ENCODE measurements at places on chromosomes 7 and 10.
A peak's percentile ranks its signal among the peaks of the same experiment; 100 is the strongest.

DNA sequence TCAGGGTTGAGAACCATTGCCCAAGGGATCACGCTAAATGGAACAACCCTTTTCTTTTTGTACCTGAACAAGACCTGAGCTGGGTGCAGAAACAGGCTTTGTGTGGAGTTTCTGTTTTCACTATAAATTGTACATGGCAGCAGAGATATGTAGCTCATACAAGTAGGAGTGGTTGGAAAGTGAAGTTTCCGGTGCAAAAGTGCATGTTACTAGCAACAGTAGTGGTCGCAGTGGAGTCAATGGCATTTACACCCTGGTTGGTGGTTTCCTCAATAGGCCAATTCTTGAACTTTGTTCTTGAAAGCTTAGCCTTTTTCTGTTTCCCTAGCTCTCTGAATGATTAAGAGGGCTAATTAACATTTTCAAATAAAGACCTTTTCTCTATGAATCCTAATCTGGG lies 170.7 kb downstream of the NEBL start:
- DNase-seq: no peak

GRCh38 chr10:110323503-110323902 lies 18.8 kb upstream of the SMNDC1 start:
- peak; percentile 55 for DNase-seq

- peak; percentile 73 for DNase-seq
Measured at GRCh38 chr10:119871881-119872609, 598 bp downstream of the MCMBP start.

DNA sequence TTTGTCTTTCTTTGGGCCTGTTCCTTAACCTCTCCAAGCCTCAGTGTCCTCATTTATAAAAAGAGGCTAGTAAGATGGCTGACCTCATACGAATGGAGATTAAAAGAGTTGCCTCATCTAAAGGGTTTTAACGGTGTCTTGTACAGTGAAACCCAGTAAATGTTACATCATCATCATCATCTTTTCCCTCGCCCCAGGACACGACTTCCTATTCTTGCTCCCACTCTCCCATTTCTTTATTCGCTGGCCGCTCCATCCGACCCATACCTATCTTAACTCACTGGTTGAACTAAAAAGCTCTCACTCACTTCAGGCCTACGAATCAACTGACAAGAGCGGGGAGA lies 554 bp downstream of the FRA10AC1 start:
- DNase-seq: peak; percentile 56

GRCh38 chr10:34080485-34081346 lies 734.4 kb downstream of the PARD3 start:
- DNase-seq: no peak

GRCh38 chr10:28316696-28317095 lies 13.8 kb upstream of the MPP7 start:
- peak; percentile 67 for DNase-seq

- no peak for DNase-seq
Measured at GRCh38 chr7:28961972-28962371, 3.8 kb upstream of the TRIL start.

GRCh38 chr7:93374345-93374940 lies 142.3 kb downstream of the VPS50 start:
- DNase-seq: peak; percentile 42

DNA sequence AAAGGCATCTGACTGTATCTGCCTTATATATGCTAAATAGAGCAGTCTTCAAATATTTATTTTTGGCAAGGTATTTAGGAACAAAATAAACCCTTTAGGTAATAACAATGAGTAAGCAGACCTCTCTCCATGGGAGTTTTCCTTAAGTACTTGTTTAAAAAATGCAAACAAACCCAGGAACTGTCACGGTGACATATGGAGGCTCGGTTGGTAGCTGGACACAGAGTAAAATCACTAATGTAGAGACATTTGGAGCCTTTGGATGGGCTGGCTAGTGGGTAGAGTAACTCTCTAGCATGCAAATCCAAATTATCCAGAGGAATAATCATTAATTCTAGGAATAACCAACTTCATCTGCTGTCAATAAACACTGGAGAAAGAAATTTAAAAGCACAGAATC lies 71.6 kb upstream of the LAMB4 start:
- no peak for DNase-seq

- peak; percentile 60 for DNase-seq
Measured at GRCh38 chr10:71486484-71487114, 89.9 kb downstream of the CDH23 start.
